ENCODE measurements at places on chromosomes 7 and 10.
A peak's percentile ranks its signal among the peaks of the same experiment; 100 is the strongest.

GRCh38 chr7:82036146-82036886 is 266.5 kb upstream of the HGF start:
- DNase-seq: no peak

DNA sequence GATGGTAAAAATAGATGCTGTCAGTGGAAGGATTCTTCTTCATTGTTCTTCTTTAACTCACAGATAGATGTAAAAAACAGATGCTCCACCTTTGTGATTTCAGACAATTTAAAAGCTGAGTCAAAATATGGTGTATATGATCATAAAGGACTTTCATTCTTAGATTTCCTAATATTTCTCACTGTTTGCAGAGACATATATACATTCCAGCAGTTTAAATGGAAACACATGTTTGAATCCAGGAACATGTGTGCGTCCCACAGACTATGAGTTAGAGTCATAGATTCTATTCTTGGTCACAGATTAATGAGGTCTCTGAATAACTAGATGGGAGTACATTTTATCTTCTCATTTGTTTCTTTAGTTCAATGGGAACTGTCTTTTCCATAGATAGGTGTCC is 109.6 kb downstream of the BICC1 start:
- no peak for DNase-seq

GRCh38 chr7:76506081-76506440 is 4.3 kb upstream of the UPK3B start:
- peak; percentile 13 for DNase-seq

GRCh38 chr7:44887293-44887692 is 2.0 kb upstream of the PURB start:
- DNase-seq: no peak

DNA sequence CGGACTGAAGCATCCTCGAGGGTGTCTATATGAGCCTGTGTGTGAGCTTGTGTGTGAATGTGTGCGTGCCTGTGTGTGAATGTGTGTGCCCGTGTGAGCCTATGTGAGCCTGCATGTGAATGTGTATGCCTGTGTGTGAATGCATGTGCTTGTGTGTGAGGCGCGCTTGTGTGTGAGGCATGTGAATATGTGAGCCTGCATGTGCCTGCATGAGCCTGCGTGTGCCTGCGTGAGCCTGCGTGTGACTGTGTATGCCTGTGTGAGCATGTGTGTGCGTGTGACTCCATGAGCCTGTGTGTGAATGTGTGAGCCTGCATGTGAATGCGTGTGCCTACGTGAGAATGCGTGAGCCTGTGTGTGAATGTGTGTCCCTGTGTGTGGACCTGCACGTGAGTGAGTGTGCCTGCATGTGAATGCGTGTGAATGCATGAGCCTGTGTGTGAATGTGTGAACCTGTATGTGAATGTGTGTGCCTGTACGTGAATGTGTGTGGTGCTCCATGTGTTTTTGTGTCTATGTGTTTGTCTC is 33.4 kb downstream of the PDGFA start:
- no peak for DNase-seq

- DNase-seq: no peak
Measured at GRCh38 chr10:14952851-14953423, 959 bp downstream of the DCLRE1C start.

DNA sequence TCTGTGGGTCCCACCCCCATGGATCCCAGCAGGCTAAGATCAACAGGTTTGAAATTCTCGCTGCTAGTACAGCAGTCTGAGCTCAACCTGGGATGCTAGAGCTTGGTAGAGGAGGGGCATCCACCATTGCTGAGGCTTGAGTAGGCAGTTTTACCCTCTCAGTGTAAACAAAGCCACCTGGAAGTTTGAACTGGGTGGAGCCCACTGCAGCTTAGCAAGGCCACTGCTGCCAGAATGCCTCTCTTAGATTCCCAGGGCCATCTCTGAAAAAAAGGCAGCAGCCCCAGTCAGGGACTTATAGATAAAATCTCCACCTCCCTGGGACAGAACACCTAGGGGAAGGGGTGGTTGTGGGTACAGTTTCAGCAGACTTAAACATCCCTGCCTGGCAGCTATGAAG is 190.0 kb upstream of the CACNA2D1 start:
- no peak for DNase-seq

DNA sequence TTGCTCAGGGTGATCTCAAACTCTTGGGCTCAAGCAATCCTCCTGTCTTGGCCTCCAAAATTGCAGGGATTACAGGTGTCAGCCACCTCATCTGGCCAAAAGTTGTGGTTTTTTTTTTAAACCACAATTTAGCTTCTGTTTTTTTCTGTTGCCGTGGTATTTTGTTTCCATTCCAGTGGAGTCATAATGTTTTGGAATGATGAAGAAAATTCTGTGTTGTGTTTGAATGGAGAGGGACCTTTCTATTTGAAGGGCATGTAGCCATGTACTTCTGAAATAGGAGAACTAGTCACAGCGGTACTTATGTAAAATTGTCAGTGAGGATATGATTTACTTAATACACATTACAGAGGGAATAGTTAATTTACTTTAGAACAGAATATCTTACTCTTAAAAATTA is 201.3 kb downstream of the ARL4A start:
- no peak for DNase-seq

GRCh38 chr7:99143853-99144672 is at the start of gene SMURF1:
TSS of gene SMURF1 (minus strand) at chr7:99144108. CDS start at chr7:99143780, 328 bp downstream.
- peak; percentile 84 for DNase-seq

GRCh38 chr10:60978287-60979115 is 34.5 kb upstream of the RHOBTB1 start:
- no peak for DNase-seq

GRCh38 chr7:45982907-45983719 is 62.0 kb upstream of the IGFBP3 start:
- DNase-seq: peak; percentile 9

DNA sequence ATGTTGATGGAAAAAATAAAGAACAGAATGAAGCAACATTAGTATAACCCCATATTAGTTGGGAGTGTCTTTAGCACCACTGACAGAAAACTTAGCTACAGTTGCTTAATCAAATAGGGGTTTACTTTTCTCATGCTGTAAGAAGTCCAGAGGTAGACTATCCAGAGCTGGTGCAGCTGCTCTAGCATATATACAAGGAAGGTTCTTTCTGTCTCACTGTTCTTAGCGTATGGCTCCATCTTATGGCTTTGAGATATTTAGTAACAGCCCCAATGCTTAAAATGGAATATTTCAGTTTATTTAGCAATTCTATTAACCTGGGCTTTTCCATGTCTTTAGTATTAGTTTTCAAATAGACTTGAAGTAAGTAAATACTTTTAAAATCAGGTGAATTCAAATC is 15.2 kb upstream of the WNT2 start:
- DNase-seq: no peak

DNA sequence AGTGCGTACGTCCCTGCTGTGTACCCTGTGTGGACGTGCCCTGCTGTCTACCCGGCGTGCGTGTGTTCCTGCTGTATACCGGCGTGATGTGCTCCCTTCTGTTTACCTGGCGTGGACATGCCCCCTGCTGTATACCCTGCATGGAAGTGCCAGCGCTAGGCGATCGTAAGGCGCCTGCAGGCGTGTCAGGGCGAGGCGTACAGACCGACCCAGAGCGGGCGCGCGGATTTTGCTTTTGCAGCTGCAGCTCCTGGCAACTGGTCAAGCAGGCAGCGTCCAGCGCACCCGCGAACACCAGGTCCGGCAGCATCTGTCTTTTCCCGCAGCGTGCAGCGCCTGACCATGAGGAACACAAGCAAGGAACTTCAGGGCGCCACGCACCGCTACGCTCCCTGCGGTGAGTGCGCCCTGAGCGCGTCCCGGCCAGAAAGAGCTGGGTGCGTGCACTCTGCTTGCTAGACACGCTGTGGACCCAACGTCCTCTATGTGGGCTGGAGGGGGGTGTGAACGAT is 680 bp downstream of the C7orf57 start:
- DNase-seq: no peak

DNA sequence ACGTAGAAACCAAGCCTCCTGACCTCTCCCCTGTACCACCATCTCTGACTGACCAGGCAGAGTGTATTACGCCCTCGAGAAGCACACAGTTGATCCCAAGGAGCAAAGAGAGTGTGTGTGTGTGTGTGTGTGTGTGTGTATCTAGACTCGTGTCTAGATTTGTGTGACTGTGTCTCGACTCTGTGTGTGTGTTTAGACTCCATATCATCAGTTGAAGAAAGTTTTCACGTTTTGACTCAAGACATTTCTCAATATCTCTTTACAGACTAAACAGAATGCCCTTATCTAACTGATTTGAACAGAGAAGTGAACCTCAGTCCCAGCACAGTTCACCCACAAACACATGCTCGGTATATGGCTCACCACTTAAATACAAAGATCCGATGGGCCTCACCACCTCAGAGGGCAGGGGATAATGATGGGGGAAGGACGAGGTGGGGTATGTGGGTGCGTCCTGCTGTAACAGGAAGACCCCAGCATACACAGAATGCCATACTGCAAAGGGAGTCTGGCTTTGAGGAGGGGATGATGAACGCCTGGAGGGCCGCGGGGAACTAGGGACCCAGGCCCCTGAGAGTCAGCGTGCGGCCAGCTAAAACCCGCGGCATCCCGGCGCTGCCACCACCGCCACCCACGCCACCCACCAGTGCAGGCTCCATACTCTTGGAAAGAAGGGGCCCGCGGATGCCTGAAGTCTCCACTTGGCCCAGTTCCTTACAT is 780 bp downstream of the ALDH18A1 start:
- DNase-seq: peak; percentile 16

- DNase-seq: no peak
Measured at GRCh38 chr10:32169556-32169955, 113.3 kb upstream of the KIF5B start.

GRCh38 chr10:127649642-127650041 is 87.3 kb upstream of the FOXI2 start:
- no peak for DNase-seq

DNA sequence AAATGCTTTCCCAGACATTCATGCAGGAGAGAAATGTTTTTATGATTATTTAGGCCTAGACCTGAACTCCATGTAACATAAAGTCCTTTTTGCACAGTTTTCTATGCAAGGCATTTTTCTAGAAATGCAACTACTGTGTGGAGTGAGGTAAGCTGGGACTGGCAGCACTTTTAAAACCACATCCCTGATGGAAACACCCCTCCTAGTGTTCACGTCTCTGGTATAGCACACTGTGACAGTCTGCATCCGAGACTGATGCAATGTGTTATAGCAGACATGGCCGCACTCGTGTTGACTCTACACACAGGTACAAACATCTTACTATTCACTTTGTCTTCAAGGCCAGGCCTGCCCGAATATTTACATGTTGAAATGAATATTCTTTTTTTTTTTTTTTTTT is 19.3 kb upstream of the ERCC6 start:
- DNase-seq: no peak

GRCh38 chr7:7504910-7505704 is 30.6 kb downstream of the COL28A1 start:
- DNase-seq: no peak

GRCh38 chr7:149330914-149331567 is 69.0 kb downstream of the ZNF783 start:
- no peak for DNase-seq

- no peak for DNase-seq
Measured at GRCh38 chr7:79465551-79465950, 12.1 kb upstream of the MAGI2 start.

DNA sequence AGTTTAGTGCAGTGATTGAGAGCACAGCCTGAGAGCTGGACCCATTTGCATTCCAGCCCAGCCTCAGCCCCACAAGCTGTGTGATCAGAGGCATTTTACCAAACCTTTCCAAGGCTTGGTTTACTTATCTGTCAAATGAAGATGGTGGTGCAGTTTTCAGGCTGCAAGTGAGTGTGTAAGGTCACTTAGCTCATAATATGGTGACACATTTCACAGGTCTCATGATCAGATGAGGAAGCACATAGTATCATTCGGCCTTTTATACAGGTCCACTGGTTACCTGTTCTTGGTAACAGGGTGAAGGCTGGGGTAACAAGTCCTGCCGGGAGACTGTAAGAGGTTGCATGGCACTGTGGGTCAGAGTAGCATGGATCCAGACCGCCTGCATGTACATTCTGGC is 371.7 kb downstream of the LRMDA start:
- DNase-seq: no peak

- DNase-seq: no peak
Measured at GRCh38 chr10:104445359-104445758, 91.7 kb downstream of the CFAP58 start.

- no peak for DNase-seq
Measured at GRCh38 chr10:46547541-46548497, 8.6 kb downstream of the GPRIN2 start.

- no peak for DNase-seq
Measured at GRCh38 chr10:73862011-73862410, 12.3 kb downstream of the CAMK2G start.

DNA sequence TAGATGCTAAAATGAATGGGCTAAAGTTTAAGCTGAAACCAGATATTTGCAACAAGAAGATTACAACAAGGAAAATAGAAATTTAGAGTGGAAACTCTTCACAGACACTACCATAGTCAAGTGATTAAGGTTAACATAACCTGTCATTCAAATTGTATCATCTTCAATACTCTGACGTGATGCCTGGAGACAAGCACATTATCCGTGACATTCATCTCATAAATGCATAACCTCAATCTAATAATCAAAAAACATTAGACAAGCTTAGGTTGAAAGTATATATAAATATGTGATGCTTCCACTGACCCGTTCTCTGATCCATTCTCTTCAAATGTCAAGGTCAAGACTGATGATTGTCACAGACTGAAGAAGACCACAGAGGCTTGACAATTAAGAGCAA is 263.8 kb upstream of the MEOX2 start:
- DNase-seq: no peak

DNA sequence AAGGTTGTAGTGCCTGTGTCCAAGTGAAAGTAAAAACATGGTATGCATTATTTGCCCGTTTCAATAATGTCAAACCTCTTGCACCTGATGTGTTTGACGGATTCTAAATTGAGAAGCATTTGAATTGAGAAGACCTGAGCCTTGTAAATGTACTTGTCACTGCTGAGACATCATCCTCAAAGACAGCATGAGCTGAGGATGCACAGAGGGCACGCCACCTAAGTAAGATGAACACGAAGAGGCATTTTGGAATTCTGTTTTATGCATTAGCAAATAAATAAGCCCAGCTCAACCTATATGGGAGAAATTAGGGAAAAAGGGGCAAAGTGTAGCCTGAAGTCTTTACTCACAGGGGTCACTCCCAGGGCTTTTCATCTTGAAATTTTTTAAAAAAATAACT is 73.8 kb upstream of the SORCS1 start:
- DNase-seq: no peak

GRCh38 chr10:6665847-6666246 is 85.8 kb upstream of the PRKCQ start:
- DNase-seq: no peak

Measured in GM10248 (cell line).